ENCODE measurements at places on chromosomes 16 and 17. TPM values are rescaled to one million over a fixed set of nuclear protein-coding genes. Genes with fewer than 3 reads are reported as not detected.

- DNase-seq, result no peak
These were observed 2.5 kb downstream of the RFNG start for GRCh38 chr17:82049106-82049505.

- peak; percentile 93 for DNase-seq
These were observed 6.5 kb downstream of the NFATC3 start for GRCh38 chr16:68091380-68092261.

- DNase-seq, result no peak
These were observed 22.2 kb upstream of the C17orf113 start for GRCh38 chr17:42072323-42073187.

- DNase-seq, result no peak
These were observed 15.6 kb upstream of the SLC38A8 start for GRCh38 chr16:84058211-84058610.

DNA sequence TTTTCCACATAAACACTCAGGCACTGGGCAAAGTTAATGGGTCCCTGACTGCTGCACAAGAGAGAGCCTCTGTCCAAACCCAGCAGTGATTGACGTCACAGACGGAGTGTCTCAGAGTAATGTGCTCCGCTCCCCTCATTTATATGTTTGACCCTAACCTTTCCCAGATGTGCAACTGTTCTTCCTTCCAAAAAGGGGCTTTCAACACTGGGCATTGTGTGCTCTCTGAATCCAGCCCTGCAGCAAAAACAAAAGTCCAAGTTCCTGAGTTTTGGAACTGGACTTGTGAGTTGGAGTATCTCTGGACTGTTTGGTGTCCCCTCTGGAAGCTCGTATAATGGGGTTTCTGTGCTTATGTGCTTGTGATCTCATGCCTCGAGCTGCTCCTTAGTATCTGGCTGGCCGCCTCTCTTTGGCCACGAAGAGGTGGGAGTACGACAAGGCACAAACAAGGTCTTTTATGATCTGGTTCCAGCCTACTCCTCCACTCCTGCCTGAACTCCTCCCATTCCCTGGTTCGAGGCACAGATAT lies 76.4 kb upstream of the SMIM36 start:
- no peak for DNase-seq

GRCh38 chr16:66728117-66728787 lies 23.2 kb downstream of the DYNC1LI2 start:
- peak; percentile 77 for DNase-seq

DNA sequence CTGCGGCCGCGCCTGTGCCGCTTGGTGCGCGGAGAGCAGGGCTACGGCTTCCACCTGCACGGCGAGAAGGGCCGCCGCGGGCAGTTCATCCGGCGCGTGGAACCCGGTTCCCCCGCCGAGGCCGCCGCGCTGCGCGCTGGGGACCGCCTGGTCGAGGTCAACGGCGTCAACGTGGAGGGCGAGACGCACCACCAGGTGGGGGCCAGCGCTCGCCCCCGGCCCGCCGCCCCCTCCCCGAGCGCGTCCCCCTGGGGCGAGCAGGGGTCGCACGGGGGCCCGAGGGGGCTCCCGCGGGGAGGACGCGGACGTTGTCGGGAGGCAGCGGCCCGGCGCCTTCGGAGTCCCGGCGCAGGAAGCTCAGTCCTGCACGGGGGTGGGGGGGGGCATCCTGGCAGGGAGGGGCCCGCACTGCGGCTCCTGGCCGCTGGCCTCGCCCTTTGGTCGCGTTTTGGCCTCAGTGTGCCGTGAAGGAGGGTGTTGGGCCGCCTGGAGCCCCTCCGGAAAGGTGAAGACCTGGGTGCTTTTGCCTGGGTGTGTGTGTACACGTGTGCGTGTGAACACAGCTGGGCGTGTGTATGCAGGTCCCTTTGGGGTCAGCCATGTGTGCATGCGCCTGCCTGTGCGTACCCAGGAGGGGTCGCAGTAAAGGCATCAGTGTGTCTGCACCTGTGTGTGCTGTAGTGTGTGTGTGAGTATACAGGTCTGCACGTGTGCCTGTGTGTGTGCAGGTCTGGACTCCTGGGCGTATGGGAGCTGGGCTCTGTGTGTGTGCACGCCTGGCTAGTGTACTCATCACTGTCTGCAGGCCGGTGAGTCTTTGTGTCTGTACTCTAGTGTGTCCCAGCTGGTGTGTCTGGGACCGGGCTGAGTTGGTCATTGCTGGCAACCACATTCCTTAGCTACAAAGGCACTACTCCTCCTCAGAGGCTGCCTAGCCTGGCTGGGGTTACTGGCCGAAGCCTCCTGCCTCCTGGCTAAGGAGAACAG lies 615 bp downstream of the NHERF2 start:
- DNase-seq, result no peak

The PRAC1 gene
- not detected for total RNA-seq

The CCDC78 gene
- total RNA-seq, result 0.70 TPM

The TEKT5 gene
- total RNA-seq, result not detected

The EMP2 gene
- total RNA-seq, result 0.45 TPM

The CCL3 gene
- not detected for total RNA-seq
